NCI-H345 (cell line): ENCODE measurements at places on chromosomes 12 and 14.
A peak's percentile ranks its signal among the peaks of the same experiment; 100 is the strongest.

GRCh38 chr12:80183939-80184338 lies 84.6 kb downstream of the OTOGL start:
- DNase-seq = no peak

GRCh38 chr14:64720131-64720576 lies 15.9 kb downstream of the PLEKHG3 start:
- no peak for DNase-seq

DNA sequence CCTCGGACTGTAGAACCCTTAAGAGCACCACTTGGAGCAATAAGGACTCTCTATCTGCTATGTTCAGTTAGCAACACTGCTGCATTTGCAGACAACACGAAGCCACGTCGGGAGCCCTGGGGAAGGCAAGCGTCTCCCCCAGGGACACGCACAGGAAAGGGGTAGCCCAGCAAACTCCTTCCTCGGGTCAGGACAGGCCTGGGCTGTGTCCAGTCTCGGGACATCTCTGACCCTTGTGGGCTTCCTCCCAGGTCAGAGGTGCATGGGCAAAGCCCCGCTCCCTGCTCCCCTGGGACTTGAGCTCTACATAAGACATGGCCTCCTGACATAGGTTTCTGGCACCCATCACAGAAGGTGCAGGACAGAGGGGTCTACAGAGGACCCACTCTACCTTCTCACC lies 119.5 kb downstream of the PIWIL1 start:
- DNase-seq = no peak

DNA sequence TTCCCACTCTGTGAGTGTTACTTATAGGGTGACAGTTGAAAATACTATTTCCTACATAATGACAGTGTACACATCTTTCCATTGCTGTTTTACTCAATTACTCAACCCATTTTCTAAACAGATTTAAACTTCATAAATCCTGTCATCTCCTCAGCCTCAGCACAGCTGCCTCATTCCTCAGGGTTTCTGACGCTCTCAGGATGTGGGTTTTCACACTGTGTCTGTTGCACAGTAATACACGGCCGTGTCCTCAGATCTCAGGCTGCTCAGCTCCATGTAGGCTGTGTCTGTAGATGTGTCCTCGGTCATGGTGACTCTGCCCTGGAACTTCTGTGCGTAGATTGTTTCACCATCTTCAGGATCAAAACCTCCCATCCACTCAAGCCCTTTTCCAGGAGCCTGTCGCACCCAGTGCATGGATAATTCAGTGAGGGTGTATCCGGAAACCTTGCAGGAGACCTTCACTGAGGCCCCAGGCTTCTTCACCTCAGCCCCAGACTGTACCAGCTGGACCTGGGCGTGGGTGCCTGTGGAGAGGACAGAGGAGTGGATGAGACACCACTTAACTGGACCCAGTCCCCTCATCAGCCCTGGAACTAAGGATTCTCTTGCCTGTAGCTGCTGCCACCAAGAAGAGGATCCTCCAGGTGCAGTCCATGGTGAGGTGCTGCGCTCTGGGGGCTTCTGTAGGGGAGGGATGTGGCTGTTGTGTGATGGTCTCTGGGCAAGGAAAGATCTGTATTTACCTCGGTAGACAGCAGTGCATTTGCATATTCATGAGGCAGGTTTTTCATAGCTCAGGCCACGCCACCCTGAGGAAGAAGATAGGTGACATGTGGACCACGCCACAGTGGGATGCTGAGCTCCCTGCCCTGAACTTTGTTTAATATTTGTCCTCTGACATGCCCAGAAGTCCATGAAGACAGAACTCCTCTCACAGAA lies 750.2 kb downstream of the TMEM121 start:
- DNase-seq = no peak

GRCh38 chr12:124696693-124697476 lies 129.5 kb upstream of the NCOR2 start:
- DNase-seq = peak; percentile 16

- DNase-seq = no peak
Observed at GRCh38 chr12:113712481-113712880, 240.8 kb upstream of the LHX5 start.

DNA sequence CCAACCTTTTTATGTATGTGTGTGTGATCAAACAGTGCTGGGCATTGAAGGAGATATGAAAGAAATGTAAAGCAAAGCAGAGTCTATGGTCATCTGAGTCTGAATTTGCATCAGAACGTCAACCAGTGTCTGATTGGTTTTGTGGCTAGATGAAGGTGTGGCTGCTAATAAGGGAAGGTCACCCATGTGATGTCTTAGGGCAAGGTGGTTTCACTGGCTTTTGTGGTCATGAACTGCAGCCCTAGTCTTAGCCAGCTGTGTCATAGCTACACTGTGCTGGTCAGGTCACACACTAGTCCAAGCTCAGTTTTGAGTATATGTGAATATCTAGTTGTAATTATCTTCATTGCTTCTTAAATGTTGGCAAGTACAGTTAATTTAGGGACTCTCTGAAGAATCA lies 105.8 kb downstream of the TGFB3 start:
- DNase-seq = no peak

- no peak for DNase-seq
Observed at GRCh38 chr14:88986146-88986841, 161.8 kb downstream of the TTC8 start.

GRCh38 chr12:8911606-8912268 lies 2.6 kb upstream of the PHC1 start:
- DNase-seq = no peak

- DNase-seq = no peak
Observed at GRCh38 chr12:51959211-51959610, 7.7 kb downstream of the ACVR1B start.

- no peak for DNase-seq
Observed at GRCh38 chr14:33186656-33187055, 248.0 kb downstream of the NPAS3 start.

- no peak for DNase-seq
Observed at GRCh38 chr14:63899953-63900352, 47.1 kb downstream of the SYNE2 start.

DNA sequence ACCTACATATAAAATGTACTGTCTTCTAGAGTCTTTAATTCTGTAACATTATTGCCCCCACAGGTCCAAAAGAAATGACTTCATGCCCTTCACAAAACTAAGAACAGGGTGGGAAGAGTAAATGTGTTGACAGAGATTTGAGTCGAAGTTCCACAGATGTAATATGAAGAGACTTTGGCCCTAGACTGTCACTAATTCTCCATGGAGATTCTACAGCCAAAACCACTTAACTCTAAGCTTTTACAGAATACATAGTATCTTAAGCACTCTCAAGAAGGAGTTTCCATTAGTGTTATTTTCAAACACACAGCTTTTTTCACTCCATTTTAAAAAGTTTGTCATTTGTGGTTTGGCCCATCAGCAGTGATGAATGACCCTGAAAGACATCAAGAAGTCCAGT lies 56.3 kb downstream of the ABCC9 start:
- no peak for DNase-seq

DNA sequence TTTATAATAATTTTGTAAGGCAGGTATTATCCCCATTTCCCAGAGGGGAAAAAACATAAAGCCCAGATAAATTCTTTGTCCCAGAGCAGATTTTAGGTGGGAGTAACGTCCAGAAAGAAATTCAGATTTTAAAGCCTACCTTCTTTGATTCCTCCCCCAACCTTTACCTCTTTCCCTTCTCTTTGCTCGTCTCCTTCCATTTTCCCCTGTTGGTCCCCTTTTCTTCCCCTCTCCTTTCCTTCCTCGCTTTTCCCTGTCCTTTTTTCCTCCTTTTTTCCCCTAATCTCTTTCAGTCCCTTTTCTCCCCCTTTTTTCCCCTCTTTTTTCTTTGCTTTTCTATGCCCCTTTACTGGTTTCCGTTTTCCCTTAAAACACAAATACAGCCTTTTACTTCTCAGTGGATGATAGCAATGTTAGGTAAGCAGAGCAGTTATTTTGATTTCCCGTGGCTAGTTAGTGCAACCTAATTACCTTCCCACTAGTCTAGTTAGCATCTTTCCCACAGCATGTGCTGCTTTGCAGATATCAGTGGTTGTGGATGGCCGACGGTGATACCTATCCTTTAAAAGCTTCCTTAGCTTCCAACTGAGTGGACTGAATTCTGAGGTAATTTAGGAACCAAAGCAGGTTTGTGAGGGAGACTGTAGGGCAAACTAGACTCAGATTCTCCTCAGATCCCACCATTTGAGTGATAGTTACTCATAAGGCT lies 10.9 kb upstream of the AKAP6 start:
- DNase-seq = no peak

DNA sequence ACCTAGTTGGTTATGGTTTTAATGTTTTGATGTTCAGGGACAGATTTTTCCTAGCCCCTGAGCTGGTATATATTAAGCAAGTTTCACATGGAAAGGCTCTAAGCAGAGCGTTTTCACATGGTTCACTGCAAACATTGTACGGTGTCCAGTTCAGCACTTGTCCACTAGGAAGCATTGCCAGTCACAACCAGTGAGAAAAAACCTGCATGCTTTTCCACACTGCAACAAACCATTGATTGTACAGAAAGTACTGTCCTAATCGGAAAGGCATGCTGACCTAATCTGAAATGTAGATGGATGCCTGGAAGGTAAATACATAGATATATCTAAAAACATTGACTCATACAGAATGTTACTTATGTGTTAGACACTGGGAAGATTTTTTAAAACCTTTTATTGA lies 25.0 kb upstream of the NPAS3 start:
- DNase-seq = no peak

DNA sequence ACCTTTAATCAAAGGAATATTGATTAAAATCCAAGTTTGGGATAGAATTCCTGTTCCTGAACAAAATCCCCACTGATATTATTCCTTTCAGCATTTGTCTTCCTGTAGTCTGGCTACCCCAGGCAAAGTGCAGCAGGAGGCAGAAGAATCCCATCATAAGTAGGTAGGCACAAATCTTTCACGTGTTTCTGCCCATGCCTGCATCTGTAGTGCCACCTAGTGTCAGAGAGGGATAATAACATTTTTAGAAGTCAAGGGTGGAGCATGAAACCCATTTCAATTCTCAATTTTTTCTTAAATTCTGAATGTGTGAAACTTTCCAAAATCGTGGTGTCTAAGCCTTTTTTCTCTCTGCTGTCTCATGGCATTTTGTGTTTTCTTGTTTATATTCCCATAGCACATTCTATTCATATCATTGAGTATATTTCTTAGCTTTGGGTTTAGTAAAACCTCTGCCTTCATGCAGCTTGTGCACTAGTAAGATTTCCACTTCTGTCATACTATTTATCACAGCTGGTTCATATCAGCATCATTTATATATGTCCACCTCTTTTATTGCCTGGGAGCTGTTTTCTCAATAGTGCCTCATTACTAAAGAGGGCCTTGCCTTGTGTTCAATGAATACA lies 47.8 kb upstream of the RERG start:
- peak; percentile 81 for DNase-seq

- no peak for DNase-seq
Observed at GRCh38 chr12:18345021-18345735, 83.9 kb downstream of the PIK3C2G start.

DNA sequence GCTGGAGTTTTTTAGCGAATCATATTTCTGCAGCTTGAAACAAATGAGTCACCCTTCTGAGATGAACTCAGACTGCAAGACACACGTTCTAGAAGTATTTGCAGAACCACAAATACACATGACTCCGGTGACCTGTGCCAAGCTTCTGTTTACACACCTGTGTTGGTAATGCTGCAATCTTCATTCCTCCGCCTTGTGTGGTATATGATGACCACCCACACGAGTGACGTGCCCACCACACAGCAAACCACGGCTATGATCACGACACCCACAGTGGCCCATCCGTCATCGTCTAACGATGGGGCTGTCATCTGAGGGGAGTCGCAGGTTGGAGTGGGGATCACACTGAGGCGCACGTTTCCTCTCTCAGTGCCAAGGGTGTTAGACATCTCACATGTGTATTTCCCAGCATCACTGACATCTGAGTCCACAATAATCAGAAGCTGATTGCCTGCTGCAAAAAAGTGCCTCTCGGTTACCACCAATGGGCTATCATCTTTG lies 43.0 kb downstream of the LRIG3 start:
- DNase-seq = peak; percentile 26

DNA sequence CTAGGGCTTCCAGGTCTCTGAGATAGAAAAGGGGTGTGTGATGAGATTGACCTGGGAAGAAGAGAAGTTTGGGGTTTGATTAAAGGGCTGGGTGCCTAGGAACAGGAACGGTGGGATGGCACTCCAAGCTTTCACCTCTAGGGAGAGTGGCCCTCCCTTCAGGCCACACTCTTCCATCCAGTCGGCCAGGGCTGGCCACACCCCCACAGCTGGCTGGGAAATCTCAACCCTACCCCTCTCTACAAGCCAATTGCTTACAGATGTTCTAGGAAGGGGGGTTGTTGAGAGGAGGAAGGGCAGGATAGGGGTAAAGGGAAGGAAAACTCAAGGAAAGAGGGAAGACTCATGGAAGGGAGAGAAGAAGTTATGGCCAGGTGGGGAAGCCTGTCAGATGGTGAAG lies 6.6 kb upstream of the ITGA5 start:
- DNase-seq = no peak

- DNase-seq = no peak
Observed at GRCh38 chr12:71949646-71950045, 11.0 kb downstream of the TPH2 start.

DNA sequence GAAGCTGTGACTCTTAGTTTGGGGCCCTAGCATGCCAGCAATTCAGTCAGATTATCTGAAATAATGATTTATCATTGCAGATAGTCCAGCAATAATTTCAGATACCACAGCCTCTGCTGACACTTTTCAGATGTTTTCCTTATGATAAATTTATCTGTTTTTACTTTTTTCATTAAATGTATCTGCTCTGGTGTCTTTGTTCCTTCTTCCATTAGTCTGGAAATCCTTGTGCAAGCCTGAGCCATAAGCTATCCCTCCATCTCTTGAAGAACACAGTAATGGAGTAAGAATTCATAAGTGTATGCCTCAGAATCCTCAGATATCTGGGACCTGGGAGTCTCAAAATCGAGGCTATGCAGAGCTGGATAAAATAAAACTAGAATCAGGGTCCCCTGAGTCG lies 146.4 kb upstream of the KRR1 start:
- no peak for DNase-seq

DNA sequence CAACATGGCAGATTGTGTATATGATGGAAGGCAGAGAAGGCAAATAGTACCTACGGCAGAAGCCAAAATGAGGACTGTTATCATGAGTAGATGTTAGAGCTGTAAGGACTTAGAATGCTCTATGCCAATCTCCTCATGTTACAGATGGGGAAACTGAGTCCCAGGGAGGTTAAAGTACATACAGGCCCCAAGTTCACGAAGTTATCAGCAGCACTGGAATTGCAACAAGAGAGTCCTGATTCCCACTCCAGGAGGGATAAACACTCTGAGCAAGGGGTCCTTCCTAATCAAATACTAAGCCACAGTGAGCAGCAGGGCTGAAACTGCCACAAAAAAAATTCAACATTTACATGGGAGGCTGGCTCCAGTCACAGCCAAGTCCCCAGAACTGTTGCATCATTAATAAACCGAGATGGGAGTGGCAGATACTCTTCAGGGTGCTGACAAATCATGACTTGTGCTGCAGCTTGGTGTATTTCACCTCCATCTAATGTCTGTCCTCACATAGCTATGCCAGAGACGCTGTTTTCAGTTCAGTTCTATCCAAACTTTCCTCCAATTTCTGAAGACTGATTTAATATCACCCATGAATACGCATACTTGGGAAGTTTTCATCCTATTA lies 24.2 kb downstream of the NUAK1 start:
- no peak for DNase-seq

- DNase-seq = no peak
Observed at GRCh38 chr14:32471181-32471580, 142.1 kb downstream of the AKAP6 start.

GRCh38 chr14:85217412-85217811 lies 312.5 kb upstream of the FLRT2 start:
- no peak for DNase-seq
